ENCODE measurements at places on chromosomes 11 and 22. TPM values are rescaled to one million over a fixed set of nuclear protein-coding genes. Genes with fewer than 3 reads are reported as not detected.

DNA sequence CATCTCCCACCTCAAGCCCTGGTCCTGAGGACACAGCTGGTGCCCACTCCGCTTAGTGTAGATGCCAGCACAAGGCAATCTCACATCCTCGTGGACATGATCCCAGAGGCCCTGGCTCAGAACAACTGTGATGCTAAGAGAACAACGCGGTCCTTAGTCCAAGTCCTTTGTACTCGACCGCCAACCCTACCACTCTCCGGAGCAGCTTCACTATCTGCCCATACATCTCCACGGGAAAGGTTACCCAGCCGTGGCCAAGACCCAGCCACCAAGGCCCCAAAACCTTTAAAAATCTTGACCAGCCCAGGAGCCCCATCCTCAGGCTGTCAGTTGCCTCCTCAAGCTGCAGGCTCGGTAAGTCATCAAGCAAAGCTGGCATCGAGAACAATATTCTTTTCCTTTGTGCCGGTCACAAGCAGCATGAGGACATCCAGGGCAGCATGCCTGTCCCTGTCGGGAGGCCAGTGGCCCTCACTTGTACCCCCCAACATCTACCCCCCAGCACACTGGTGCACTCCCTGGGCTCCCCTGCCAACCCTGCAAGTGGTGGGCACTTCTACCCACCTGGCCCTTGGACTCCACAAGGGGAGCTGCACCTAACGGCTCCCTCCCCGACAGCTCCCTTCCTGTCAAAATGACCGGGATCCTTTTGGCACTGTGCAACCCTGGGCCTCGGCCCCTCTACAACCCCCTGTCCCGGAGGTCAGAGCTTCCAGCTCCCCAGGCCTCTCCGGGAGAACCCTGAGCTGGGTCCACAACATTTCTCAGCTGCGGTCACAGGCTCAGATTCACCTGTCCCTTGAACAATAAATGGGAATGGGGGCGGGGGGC is 2.5 kb downstream of the OSBPL5 start:
- no peak for DNase-seq

DNA sequence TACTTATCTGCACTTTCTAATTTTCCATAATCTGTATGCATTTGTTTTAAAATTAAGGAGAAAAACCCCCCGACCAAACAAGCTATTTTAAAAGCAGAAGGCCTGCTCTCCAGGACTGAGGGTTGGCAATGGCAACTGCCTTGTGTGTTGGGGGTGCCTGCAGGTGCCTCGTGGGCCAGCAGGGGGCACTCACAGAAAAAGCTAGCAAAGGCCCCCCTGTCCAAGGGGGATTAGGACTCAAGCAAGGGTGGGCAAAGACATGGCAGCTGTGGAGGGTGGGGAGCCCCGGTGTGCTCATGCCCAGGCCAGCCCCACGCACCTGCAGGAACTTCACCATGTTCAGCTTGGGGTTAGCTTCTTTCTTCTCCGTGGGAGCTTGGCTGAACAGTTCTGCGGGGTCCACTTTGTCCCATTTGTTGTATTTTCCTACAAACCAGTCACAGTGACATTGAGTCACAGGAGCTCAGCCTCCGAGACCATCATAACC is 10.3 kb downstream of the TOP3B start:
- no peak for DNase-seq

GRCh38 chr11:32487270-32487669 is 51.9 kb upstream of the WT1 start:
- DNase-seq: no peak

DNA sequence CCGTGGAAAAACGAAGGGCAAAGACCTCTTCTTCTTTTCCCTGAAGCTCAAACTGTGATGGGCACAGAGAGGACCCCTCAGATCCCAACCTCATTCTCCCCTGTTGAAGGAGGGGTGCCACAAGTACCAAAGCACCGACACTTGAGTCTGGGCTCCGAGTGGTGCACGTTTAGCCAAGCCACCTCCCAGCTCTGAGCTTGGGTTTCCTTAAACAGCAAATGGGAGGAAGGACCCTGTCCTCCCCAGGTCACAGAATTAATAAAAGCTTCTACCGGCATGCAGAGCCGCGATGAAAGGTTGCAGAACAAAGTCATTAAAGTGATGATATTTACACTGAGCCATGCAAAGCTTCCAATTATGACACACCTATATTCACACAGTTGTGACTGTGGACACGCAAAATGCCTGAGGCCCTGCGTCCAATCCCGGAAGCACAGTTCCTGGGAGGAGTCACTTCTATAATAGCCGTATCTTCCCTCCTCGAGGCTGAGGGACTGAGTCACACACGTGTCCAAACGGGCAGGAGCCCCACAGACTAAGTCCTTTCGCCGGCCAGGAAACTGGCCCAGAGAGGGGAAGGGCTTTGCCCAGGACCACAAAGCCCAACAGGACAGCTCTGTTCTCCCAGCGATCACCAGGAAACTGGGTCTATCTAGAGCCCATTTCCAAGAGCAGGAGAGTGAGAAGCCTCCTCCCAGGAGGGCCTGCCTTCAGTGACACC is 922 bp upstream of the CSNK1E start:
- no peak for DNase-seq

DNA sequence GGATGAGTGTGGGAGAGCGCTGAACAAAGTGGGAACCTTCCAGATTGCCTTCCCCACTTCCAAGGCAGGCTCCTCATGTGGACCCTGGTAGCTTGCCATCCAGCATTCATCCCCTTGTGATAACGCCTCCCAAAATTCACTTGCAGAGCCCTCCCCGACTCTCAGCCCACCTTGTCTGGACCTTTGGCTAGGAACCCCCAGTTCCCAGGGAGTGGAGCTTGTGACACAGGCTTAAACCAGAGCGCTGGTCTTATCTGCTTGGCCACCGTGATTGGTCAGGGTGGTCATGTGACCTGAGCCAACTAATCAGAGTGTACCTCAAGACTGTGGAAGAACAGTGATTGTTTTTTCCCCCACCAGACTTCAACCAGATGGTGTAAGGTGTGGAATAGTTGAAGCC is 9.6 kb upstream of the SLC35C1 start:
- DNase-seq: peak; percentile 84

DNA sequence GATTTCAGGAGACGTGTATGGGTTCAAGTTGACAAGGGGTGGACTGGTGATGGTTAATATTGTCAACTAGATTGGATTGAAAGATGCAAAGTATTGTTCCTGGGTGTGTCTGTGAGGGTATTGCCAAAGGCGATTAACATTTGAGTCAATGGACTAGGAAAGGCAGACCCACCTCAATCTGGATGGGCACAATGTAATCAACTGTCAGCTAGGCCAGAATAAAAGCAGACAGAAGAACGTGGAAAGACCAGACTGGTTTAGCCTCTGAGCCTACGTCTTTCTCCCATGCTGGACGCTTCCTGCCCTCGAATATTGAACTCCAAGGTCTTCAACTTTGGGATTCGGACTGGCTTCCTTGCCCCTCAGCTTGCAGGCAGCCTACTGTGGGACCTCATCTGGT is 1.7 kb upstream of the YPEL4 start:
- DNase-seq: no peak

FOLR2 gene
- total RNA-seq: 19.4 TPM

DNA sequence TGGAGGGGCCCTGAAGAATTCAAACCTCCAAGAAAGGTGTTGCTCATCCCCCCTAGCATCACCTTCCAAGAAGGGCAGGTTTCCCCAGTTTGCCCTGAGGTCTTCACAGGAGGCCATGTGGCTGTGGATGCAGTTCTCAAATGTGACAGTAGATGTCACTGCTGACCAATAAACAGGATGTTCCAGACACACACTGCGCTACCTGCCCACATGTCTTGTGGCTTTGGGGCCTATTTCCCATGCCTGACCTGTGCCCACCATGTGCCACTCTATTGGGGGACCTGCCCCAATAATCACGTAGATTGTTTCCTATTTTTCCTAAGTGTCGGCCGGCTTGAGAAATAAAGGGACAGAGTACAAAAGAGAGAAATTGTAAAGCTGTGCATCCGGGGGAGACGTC is 4.5 kb downstream of the GSTT2 start:
- no peak for DNase-seq

- DNase-seq: no peak
These were observed 223.2 kb downstream of the DYNC2H1 start for GRCh38 chr11:103332409-103332808.

DNA sequence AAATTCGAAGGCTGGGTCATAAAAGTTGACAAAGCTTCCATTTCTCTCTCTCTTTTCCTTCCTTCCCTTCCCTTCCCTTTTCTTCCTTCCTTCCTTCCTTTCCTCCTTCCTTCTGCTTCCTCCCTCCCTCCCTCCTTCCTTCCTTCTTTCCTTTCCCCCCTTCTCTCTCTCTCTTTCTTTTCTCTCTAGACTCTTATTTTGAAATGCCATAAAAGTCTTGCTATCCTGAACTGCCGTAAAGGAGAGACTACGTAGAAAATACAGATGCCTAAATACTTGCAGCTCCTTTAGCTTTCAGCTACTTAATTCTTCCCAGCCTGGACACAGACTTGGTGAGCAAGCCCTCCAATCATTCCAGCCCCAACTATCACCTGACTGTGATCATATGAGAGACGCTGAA is 1644.4 kb downstream of the FAM181B start:
- no peak for DNase-seq

- DNase-seq: no peak
These were observed 27.8 kb upstream of the PPARA start for GRCh38 chr22:46122511-46122971.

DNA sequence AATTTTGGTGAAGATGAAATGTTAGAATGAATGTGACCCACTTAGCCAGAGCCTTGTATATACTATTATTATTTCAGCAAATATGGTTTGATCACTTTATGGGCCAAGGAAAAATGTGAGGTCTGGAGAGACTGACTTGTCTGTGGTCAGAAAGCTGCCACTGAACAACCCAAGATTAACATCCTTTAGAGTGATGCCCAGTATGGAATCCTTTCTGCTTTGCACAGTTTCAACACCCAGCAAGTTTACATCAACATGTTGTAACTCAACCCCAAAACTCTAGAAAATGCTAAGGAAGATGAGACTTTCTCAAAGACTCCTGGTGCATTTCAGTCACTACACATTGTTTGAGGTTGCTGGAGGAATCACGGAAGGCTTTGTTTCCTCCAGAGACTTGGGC is 107.7 kb downstream of the SNX19 start:
- DNase-seq: no peak

- DNase-seq: no peak
These were observed 19.6 kb downstream of the KCTD21 start for GRCh38 chr11:78168539-78169477.

UCP3 gene
- 1.2 TPM for total RNA-seq

DNA sequence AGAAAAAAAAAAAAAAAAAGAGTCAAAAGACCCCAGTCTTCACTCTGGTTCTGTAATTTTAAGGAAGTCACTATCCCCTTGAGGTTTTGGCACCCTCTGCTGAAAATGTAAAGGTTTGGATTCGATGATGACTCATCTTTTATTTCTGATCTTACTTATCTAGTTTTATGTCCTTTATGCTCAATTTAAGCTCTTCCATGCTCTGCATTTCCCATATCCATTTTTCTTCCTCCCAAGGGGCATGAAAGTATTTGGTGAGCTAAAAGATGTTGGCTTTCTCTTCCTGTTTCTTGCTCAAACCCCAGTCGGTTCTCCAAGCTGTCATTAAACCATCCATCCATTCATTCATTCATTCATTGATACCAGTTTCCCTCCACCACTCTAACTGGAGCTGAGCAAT is 61.0 kb upstream of the CDON start:
- DNase-seq: no peak

DNA sequence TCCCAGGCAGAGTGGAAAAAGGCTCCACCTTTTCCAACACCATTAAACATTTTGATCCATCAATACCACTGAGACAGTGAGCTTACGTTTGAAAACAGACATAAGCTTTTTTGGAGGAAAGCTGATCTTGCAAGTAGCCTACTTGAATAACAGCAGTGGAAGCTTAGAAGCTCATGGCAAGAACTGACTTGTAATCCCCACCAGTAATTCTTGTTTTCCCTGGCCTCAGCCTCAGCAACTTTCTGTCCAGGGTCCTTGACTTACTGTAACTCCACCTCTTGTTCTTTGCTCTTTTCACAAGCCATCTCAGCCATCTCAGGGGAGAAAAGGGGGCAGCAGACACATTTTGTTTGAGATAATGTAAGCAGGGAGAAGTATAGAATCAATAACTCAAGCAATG is 12.3 kb upstream of the MPZL2 start:
- DNase-seq: no peak

FREY1 gene
- not detected for total RNA-seq

DNA sequence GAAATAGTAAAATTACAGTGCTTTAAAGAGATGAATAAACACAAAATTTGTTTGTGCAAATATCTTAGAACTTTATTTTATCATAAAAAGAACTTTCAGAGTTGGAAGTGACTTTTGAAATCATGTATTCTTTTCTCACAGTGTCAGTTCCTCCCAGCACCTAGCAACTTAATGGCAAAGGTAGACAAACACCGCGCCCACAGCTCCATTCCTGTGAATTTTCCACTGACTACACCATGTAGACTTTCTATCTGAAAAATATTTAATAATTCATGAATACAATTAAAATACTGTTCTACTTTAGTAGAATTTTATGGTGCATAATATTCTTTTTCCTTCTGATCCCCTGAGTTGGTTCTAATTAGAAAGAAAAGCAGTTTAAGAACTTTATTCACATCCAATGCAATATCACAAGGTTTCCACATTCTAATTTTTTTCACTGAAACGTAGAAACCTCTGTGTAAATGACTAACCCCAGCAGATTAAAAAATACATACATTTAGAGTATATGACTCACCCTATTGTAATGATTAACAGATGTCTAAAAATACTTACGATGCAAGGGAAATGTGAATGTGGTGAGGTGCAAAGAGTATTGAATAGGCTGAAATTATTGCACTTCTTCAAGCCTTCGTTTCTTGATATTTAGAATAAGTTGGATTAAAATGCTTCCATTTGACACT is 218.2 kb upstream of the CCDC179 start:
- no peak for DNase-seq

OR5AL1 gene
- not detected for total RNA-seq

DNA sequence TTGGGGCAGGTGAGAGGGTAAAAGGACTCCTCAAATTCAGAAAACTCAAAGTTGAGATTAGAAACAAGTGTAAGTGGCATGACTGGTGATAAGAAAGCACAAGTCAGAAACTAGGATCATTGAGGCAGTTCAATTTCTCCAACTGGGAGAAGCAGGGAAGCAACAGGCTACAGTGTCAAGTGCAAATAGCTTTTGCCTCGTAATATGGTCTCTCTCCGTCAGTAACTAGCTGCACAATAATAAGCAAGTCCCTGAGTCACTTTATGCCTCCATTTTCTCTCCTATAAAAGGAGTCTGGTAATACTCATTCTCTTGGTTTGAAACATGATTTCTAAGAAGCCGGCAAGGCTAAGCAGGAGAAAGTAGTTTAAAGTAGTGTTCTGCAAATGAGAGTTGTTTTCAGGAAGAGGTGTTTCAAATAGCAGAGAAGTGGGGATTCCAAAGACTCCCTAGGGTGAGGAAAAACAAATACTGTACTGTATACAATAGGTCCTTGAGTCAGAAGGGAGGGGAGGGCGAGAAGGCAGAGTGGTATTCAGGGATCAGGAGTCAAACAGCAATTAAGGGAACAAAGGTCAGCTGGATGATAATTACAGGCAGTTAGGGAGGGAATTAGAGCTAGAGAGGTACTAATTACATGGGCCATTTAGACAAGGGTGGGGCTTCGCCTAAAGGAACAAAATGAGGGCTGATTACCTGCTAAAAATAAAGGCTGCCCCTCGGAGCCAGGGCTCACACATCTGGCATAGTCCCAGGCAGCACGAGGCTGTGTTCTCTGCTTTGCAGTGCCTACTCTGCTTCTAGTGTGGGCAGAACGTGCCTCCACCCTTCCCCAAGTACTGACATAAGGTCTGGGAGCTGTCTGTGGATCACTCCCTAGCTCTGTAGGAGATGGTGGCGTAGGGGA is 96.0 kb upstream of the BDNF start:
- DNase-seq: no peak

TMEM191C gene
- total RNA-seq: 8.3 TPM
